Tongue (tissue), 3 donors: ENCODE measurements at places on chromosomes 3 and 15. TPM values are rescaled to one million over a fixed set of nuclear protein-coding genes. Genes with fewer than 3 reads are reported as not detected.
A peak's percentile ranks its signal among the peaks of the same experiment; 100 is the strongest.

DNA sequence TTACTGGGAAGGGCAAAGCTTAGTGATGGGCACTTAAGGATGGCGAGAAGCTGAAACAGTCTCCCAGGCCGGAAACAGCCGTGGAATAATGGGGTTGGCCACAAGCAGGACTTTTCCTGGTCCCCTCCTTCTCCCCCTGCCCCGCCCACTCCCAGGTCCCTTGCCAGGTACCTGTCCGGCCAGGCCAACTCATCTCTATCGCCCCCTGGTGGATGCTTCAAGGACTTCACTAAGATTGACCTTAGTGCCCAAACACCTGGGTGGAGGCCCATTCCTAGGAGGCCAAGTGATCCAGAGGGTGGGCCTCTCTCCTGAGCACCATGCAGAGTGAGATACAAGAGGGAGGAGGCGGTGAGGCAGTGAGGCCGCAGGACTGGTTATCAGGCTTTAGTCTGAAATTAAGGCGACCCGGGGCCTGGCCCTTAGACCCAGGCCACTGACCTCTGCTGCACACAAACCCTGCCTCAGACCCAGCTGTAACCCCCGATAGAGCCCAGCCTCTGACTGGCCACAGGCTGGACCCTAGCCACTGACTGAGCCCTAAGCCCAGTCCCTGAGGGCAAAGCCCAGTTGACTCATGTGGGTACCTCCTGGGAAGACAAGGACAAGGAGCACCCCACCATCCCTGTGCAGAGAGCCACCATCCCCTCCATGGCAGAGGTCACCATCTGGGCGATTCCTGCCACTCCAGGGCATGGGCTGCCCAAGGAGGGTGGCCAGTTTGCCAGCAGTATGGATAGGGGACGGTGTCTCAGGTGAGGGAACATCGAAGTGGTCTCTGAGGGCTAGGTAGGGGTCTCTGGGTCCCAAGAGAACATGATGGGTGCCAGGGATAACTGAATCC, 37.6 kb downstream of the VIPR1 start:
- peak; percentile 28 for DNase-seq

- no peak for DNase-seq
These were observed 58.6 kb downstream of the AGTR1 start for GRCh38 chr3:148756311-148756710.

DNA sequence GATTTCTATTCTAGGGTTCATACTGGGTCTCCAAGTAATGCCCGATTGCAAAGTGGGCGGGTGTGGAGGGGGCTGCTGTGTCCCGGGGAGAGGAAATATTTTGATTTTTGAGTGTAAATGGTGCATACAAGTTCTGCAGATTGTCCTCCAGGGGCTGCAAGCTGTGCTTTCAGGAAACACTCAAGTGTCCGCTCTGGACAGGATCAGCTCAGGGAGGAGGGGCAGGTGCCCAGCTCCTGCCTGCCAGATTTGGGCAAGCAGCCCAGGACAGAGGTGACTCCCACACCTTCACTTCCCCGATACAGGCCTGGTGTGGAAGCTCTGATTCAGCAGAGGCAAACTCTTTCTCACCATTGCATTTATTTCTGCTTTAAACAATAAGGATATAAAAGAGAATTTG, 142.7 kb downstream of the ALDH1A2 start:
- DNase-seq = peak; percentile 41

DNA sequence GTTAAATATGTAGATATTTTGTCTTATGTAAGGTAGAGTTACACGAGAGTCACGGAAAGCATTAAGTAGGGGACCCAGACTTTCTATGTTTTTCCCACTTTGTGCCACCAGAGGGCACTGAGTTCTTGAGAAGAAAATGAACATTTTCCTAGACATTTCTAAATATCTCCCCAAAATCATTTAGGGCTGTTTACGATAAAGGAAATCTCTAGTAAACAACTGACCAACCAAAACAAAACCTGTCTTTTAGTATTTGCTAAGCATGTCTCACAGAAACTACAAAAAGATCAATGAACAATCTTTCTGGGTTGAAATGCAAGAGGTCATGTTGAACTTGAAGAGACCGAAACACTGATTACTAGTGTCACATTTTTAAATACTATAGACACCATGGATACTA, 16.1 kb downstream of the POU1F1 start:
- DNase-seq = peak; percentile 67

DNA sequence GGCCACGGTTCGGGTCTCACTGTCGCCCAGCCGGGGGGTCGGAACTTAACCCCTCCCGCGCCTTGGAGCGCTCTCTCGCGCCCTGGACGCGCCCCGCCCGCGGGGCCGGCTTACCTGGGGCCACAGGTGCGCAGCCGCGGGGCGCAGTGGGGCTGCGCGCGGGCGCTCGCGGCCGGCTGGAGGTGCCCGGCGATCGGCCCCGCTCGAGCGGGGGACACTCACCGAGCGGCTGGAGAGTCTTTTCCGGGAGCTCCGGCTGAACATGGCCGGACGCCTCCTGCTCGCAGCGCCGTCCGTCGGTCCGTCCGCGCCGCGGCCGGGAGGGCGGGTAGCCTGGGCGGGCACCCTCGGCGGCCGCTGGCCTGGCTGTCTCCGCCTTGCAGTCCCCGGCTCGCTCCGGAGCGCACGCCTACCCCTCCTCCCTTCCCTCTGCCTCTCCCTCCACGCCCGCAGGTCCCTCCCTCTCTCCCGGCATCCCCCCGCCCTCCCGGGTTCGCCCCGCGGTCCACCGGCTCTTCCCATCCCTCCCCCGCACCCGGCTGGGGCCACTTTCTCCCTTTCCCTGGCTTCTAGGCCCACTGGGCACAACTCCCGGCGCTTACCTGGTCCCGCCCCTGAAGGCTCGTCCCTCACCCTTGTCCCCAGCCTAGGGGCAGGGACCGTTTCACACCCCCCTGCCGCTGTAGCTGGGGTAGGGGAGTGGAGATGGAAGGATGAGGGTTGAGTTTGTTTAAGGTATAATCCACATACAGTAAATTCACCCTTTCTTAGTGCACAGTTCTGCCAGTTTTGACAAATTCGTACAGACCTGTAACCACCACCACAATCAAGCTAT, 220.1 kb upstream of the PRICKLE2 start:
- DNase-seq = peak; percentile 71

- no peak for DNase-seq
These were observed 106.2 kb downstream of the TMCO5A start for GRCh38 chr15:38040615-38041014.

GRCh38 chr15:80251428-80252120, 439 bp downstream of the CTXND1 start:
- no peak for DNase-seq

- peak; percentile 11 for DNase-seq
These were observed 3.1 kb downstream of the MST1R start for GRCh38 chr3:49900491-49901153.

DNA sequence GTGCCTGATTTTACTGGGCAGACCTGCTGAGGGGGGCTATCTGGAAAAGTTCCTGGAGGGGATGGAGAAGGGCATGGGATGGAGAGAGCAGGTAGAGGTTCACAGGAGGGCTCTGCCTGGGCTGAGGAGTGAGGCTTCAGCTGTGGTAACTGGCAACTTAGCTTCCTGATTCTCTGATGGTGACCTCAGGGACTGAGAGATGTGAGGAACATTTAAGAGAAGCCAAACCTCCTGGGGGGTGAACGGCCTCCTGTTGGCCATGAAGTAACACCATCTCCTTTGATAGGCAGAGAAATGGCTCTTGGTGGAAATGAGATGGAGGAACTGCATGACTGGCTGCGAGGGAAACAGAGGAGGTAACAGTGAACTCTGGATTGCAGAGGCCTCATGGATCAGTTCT, 97.3 kb upstream of the ROPN1 start:
- DNase-seq = no peak

DNA sequence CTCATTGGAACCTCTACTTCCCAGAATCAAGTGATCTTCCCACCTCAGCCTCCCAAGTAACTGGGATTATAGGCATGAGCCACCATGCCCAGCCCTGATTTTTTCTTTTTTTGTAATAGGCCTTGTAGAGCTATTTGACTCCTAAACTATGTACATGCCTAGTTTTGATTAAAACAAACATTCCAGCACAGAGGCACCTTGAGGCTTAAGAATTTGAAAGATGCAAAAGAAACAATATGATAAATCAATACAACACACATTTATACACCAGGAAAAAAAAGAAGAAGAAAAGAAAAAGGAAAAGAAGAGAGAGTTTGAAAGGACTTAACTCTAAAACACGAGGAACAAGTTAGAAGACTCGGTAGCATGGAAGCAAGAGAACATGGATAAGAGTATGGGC, 13.9 kb upstream of the FRMD5 start:
- DNase-seq = no peak

- no peak for DNase-seq
These were observed 41.5 kb downstream of the SAXO2 start for GRCh38 chr15:82303956-82304777.

DNA sequence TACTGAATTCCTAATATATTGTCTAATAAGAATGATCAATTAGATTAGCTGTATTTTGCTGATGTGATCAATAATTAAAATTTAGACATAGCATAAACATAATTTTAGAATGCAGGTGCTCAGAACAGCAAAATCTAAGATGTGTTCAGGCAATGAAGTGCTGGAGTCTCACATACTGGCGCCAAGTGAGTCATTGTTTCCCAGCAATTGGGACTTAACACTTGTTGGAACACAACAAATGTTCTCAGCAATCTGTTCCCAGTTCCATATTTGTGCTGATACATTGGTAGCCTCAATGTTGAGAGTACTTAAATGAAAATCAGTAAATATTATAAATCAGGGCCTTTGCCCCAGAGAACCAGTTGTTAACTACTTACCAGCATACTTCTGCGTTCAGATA, 619.0 kb downstream of the ROBO1 start:
- DNase-seq = peak; percentile 16

DNA sequence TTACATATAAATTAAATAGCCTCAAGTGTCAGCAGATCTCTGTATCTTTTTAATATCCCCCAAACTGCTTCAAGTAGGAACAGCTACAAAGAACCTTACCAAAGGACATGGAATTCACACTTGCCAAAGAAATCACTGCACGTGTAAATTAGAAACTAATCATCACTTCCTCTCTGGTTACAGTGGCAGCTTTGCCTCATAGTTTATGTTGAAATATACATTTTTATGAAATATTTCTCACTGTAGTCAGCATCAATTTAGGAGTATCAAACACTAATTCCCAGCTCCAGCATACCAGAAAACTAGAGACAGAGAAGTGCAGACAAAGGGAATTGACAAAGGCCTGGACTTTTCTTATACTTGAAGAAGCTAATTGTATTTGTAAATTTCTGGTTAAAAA, 260.9 kb downstream of the TIGIT start:
- DNase-seq = no peak

- DNase-seq = no peak
These were observed 251.7 kb downstream of the THSD4 start for GRCh38 chr15:71366926-71367325.

- no peak for DNase-seq
These were observed 7.9 kb upstream of the FGF7 start for GRCh38 chr15:49415149-49415548.

DNA sequence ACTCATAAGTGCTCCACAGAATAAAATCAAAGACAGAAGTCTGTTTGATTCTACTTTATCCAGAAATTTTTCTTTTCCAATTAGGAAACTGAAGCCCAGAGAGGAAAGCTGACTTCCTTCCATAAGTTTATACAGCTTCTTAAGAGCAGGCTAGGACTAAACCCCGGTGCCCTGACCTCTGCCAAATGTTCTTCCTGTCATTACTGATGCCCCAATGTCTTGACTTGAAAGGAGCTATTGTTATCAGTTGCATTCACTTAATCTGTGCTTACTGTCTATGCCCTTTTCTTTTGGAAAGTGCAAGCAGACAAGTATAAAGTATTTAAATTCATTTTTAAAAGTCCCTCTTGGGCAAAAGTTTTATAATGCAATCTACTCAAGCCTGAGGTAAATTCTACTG, 18.1 kb downstream of the CD200 start:
- no peak for DNase-seq

- DNase-seq = no peak
These were observed 868.8 kb downstream of the NTRK3 start for GRCh38 chr15:87387766-87388165.

GRCh38 chr3:69052472-69052898, 352 bp upstream of the TMF1 start:
- no peak for DNase-seq

DNA sequence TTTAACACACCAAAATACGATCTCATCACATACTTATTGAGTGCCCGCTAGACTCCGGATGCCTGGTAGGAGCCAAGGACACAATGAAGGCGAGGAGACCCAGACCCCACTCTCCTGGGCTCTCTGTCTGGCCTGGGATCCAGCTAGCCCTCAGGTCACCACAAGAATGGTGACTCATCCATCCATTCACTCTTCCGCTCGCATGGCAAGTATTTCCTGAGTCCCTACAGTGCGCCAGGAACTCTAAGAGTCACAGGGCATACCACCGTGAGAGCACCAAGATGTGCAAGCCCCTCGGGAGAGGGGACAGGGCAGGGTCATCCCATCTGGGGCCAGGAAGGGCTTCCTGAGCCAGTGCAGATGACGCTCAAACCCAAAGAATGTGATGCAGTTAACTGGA, 101.6 kb upstream of the PRR20G start:
- no peak for DNase-seq

DNA sequence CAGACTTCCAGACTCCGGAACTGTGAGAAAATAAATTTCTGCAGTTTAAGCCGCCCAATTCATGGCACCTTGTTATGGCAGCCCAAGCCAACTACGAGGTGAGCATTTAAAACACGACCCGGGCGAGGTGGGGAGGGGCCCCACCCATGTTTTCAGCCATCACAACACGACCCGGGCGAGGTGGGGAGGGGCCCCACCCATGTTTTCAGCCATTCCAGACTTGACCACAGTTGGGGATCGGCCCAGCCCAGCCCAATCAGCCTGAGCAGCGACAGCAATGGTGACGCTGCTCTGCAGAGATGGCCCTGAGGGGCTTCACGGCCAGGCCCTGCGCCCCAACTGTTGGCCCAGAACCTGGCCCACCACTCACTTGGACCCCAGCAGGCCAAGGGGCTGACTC, 93.1 kb downstream of the ATP10A start:
- DNase-seq = no peak

DNA sequence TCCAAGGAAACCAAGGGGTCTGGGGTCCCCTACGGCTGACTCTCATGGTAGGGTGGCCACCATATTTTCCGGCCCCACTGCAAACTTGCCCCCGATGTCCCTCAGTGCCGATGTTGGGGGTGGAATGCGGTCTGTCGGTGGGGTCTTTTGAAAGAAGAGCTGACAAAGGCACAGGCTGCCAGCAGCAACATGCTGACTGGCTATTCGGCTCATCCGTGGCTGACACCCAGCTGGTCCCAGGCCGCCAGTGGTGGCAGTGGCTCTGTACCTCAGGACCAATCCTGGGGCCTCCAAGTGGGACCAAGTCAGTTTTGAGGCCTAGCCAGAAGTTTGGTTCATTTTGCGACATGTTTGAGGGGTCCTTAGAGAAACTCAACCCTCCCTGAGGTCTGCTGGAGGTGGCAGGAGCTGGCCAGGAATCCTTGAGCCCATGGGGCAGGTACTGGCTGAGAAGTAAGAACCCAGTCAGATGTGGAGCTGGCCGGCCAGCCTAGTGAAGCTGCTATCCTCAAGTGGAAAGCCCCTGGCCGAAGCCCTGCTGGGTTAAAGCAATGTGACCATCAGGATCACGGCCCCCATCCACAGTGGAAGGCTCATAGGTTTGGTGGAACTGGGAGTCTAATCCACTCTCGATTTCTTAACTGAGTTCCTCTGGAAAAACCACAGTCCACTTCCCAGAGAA, 17.8 kb downstream of the BMF start:
- no peak for DNase-seq

The RASL12 gene
- total RNA-seq = 32.8 TPM

The ROPN1 gene
- not detected for total RNA-seq

The ARL14 gene
- not detected for total RNA-seq

The CAND2 gene
- 58.5 TPM for total RNA-seq

The SEMA5B gene
- 11.0 TPM for total RNA-seq

The CSPG4 gene
- total RNA-seq = 246 TPM

The SLC22A14 gene
- total RNA-seq = not detected

The SPTSSB gene
- 4.4 TPM for total RNA-seq

The ERICH6 gene
- total RNA-seq = not detected

The CPLX3 gene
- total RNA-seq = not detected
